ENCODE measurements at places on chromosomes 1 and 21.

DNA sequence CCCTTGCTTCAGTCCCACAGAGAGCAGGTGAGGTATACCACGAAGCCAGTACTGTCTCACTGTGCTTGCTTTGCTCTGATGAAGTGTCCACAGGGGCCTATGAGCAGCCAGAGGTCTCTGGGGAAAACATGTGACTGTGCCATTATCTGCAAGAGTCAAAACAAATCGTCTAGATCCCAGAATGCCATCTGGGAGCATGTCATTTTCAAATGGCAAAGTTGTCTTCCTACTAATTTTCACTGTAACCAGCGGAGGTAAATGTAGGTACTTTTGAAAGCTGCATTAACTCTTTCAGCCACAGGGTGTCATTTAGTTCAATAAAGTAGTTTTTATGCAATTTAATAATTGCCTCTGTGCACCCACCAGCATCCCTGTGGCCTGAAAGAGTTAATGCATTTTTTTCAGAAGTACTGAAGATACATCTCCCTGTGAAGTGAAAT lies 173.6 kb upstream of the SGIP1 start:
- DNase-seq = no peak

- peak; percentile 27 for DNase-seq
Observed at GRCh38 chr1:160407839-160408801, 7.8 kb downstream of the VANGL2 start.

GRCh38 chr1:187956975-187957374 lies 1128.2 kb downstream of the PLA2G4A start:
- no peak for DNase-seq

DNA sequence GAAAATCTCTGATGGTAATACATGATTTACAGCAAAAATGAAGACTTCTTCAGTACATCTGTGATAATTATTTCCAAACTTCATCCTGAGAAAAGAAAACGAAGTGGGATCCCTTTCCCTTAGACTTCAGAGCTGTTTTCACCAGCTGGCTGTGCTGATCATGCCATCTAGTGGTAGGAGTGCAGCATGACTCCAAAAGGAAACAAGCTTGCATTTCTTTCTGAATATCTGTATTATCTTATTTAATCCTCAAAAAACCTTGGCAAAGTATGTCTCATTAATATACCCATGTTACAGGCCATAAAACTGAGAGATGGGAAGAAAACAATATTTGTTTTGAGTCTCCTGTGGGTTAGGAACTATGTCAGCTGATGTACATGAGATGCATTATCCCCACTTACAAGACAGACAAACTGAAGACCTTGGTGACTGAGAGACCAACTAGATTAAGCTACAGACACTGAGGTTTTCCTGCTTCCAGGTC lies 9.8 kb upstream of the GJA8 start:
- DNase-seq = peak; percentile 63

- no peak for DNase-seq
Observed at GRCh38 chr1:40606978-40607377, 58.5 kb downstream of the RIMS3 start.

DNA sequence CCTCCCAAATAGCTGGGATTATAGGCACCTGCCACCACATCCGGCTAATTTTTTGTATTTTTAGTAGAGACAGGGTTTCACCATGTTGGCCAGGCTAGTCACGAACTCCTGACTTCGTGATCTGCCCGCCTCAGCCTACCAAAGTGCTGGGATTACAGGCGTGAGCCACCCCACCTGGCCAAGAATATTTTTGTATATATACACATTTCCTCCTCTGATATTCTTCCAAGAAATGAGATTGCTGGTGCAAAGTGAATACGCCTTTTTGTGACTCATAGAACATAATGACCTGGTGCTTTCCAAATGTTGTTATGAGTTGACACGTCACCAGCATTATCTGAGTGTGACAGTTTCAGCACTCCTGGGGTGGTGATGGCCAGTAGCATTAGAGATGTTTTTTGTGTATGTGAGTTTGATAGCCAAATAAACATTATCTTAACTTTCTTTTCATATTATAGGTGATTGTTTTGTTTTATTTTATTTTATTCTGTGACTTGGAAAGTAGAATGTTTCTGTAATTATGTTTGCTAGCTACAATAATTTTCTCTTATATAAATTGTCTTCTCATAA lies 54.9 kb downstream of the KCNK1 start:
- DNase-seq = peak; percentile 72

DNA sequence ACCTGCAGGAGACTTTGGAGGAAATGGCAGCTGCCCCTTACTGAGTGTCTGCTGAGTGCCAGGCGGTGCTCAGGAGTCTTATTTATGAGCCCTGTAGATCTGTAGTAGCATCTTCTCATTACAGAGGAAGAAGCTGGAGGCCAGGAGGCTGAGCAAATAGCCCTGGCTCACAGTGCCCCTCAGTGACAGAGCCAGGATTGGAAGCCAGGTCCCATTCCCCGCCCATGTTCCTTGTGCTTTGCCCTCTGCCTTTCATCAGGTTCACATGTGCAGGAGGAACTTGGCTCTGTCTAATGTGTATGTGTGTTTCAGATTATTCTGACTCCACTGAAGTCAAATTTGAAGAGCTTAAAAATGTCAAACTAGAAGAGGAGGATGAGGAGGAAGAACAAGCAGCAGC lies 21.2 kb downstream of the KDM4A start:
- DNase-seq = no peak

DNA sequence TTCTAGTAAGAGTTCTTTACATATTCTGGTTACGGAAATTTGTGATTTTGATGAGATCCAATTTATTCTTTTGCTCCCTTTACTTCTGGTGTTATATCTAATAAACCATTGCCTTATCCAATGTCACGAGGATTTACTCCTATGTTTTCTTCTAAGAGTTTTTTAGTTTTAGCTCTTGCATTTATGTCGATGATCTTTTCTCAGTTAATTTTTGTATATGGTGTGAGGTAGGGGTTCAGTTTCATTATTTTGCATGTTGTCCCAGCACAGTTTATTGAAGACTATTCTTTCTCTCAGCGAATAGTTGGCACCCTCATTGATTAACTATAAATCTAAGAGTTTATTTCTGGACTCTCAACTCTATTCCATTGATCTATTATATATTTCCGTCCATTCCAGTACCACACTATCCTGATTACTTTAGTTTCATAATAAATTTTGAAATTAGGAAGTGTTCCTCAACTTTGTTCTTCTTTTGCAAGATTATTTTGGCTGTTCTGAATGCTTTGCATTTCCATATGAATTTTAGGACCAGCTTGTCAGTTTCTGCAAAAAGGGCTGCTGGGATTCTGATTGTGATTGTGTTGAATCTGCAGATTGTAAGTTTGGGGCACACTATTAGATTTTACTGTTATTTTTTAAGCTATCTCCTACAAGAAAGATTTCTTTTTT lies 4.0 kb downstream of the KDM1A start:
- DNase-seq = no peak

All from astrocyte of the spinal cord (primary cell).